Fibroblast of villous mesenchyme (primary cell): ENCODE measurements at places on chromosomes 2 and 18. TPM values are rescaled to one million over a fixed set of nuclear protein-coding genes. Genes with fewer than 3 reads are reported as not detected.

- peak; percentile 2 for DNase-seq
Observed at GRCh38 chr2:161576421-161576820, 47.8 kb upstream of the SLC4A10 start.

DNA sequence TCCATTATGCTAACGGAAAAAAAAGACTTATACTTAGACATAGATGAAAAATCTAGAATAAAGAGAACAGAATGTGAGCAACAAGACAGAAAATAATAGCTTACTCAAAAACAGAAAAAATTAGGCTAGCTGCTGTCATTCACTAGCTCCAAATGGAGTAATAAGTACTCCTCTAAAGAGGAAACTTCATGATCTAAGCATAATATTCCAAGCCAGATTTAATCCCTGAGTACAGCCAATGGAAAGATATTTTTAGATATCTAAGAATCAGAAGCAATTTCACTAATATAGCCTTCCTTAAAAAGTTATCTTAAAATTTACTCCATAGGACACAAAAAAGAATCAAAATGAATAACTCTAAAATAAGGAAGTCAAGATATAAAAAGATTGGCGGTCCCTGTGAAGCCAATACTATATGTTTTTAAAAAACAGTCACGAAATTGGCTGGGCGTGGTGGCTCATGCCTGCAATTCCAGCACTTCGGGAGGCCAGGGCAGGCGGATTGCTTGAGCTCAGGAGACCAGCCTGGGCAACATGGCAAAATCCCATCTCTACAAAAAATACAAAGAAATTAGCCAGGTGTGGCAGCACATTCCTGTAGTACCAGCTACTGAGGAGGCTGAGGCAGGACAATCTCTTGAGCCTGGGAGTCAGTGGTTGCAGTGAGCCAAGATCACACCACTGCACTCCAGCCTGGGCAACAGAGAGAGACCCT lies 123.2 kb upstream of the BCL2L11 start:
- no peak for DNase-seq

DNA sequence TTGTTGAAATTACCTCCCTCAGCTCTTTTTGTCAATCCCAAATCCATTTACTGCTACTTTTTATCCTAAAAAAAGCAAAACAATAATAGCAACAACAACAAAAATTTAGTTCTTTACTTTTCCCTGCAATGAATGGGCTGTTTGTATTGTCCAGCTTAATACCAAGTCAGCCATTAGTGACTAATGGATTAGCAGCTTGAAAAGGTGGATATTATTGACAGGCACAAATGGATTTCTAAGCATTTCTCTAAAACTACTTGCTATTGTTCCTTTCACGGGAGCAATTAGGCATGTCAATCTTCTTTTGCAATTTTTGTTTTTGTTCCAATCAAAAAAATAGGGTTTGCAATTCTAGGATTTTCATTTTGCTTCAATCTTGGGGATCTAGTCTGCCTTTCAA lies 32.1 kb upstream of the SPAG16 start:
- DNase-seq, result no peak

TFCP2L1 gene
- not detected in 2 replicates for total RNA-seq

DNA sequence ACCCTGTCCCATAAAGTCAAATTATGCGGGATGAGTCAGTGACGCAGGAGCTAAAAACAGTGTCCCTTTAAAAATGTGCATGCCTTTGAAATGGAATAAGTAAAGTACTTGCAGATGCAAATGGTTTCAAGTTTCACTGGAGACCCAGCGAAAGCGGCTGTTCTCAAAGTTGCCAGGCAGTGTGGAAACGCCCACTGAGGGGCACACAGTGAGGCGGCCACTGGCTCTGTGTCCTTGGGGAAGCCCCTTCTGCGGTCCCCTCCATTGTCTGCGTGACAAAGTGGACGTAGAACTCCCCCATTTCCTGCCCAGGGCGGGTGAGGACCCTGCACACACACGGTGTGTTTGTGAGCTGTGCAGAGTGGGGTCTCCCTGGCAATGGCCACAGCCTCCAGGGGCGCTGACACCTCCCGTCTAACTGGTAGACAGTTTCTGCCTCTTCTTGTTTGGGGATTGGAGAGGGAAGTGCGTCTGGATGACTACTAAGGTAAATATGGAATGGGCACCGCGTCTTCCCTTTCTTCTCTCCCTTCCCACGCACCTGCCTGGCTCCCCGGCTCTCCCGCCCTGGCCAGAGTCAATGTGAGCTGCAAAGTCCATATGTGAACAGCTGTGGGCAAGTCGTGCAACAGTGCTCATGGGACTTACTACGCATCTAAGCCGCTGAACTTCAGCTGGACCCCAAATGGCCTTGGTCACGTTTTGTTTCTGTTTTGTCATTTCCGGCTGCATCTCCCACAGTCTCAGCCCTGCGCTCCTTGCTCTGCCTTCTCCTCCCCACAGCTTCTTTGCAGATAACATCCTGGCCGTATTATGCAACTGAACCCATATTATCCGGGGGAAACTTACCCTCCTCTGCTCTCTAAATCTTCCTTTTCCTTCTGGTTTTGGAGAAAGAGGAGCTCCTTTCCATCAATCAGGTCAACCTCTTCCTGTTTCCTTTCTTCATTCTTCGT lies 33.7 kb upstream of the ZNF516 start:
- DNase-seq, result peak; percentile 86

DNA sequence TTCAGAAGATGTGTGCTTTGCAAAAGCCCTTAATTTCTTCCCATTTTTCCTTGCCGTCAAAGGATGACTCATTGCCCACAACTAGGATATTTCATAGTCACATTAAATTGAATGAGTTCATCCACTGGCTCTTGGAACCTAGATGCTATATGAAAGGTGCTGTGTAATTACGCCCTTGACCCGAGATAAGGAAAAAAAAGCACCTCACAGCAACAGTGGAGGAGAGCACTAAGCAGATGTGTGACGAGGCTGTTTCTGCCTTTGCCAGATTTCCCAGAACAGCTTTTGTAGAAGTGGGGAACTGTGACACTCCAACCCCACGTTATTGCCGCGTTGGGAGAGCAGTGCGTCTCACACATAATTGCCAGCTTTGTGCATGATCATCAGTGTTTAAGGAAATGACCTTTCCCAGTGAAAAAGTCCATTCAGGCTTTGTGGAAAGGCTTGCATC lies 33.3 kb upstream of the TMEM87B start:
- peak; percentile 21 for DNase-seq

- DNase-seq, result peak; percentile 32
Observed at GRCh38 chr18:2961821-2962220, 51.1 kb downstream of the LPIN2 start.

- DNase-seq, result no peak
Observed at GRCh38 chr2:206520450-206520849, 77.1 kb downstream of the ADAM23 start.

DNA sequence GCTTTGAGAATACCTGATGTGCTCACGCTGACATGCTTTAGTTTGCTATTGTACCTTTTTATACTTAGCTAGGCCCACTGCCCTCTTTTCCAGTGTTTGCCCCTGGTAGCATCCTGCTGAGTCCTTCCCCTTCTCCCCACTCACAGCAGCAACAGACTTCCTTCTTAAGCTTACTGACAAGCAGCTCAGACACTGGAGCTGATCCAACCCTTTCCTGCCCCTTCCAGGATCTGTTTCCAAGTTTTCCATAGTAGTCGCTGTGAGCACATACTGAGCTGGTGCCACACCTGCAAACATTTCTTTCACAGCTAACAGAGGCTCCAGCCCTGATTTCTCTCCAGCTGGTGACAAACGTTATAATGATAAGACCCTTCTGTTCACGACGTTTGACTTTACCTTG lies 991.4 kb upstream of the CELF4 start:
- DNase-seq, result no peak

DUSP19 gene
- 1.6 and 5.6 TPM in 2 replicates for total RNA-seq

DNA sequence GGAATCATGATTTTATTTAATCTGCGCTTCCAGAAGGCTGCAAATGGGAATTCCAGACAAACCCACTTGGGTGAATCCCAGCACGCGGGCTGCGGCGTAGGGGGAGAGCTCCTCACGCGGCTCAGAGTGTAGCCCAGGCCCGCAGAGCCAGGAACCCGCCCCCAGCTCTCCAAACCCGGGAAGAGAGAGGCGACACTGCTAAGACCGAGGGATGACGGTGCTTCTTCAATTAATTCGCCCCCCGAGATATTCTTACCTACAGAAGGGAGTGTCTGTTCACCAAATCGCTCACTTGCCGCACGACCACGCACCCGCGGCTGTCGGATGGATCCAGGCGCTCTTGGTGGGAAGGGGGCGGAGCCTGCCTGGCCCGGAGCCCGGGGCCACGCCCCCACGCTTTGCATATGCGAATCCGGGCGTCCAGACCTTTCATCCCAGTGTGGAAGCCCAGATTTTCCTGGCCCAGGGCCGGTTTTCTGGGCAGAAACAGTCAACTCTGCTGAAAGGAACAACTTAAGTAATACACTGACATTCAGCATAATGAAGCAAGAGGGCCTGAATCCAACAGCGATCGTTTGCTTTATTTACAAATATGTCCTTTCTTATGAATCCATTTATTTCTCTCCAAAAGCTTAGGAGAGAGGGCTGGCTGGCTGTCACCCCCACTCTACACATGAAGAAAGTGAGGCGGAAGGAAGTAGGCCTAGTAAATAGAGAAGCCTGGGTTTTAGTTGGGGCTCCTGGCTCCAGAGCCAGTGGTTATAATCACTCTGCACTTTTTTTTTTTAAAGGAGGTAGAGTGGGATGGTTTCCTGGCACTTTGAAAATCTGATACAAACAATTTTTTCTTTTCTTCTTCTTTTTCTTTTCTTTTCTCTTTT lies at the start of gene SLC19A3:
TSS of gene SLC19A3 (minus strand) at position 342 of the 881 bp plus-strand sequence. CDS start 15,710 bp downstream, outside the sequence.
- peak; percentile 91 for DNase-seq

DNA sequence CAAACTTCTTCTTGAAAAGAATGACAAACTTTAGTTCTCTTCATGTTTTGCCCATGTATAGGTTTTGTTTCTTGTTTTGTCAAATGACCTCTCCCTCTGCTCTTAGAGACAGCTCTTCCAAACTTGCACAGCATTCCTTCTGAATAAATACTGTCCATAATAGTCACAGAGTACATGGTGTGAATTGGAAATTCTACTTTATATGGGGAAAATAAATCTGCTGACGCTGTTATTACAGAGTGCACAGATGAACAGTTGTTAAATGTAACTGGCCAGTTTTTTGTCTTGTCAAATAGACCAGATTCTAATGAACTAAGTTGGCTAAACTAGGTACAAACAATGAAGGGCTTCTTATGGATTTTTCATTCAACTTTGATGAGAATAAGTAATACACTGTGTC lies 115.8 kb upstream of the DTNA start:
- DNase-seq, result no peak

GRCh38 chr18:40041951-40042350 lies 1913.1 kb upstream of the PIK3C3 start:
- no peak for DNase-seq

DNA sequence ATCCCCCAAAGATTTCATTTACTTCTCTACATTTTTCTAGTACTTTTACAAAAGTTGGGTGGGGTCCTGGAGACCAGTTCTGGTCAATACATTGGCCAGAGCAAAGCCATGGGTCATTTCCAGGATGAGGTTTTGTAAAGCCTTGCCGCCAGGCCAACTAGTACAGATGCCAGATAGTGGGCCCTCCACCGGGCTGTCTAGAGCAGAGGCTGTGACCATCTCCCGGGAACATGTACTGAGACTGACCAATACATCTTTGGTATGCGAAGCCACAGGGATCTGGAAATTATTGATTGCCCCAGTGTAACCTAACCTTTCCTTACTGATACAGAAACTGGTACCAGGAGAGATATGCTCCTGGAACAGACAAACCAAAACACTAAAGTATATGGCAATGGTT lies 599.2 kb downstream of the ADCYAP1 start:
- no peak for DNase-seq

DNA sequence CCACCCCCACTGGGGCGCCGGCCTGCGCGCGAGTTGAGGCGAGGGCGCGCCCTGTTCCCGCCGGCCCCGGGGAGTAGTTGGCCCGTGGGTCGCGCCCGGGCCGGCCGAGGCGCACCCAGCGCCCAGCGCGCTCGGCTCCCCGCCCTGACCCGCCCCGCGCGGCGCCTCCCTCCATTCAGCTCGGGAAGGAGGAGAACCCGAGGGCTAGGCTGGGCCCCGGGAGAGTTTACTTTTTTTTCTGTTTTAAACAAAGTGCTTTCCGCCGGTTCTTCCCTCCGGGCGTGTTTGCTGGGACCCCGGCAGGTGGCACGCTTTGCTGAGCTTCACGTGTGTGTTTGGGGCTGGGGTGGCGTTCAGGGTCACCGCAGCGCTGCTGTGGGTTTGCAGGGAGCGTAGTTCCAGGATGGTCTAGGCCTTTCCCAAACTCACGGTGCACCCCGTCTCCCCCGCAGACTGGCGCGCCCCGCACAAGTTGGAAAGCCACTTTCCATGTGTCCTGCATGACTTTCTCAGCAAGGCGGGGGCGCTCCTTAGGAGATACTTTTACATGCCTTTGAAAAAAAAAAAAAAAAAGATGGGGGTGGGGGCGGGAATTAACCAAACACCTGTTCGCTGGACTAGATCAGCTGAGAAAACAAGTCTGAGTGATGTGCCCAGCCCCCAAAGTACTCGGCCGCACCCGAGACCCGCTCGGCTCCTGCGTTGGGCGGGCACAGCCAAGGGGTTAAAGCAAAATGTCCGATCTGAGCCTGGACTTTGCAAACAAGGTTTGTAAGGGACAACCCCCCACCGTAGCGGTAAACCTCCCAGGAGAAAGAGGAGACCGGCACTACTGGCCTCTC lies 825 bp downstream of the ITGA6 start:
- peak; percentile 17 for DNase-seq

DNA sequence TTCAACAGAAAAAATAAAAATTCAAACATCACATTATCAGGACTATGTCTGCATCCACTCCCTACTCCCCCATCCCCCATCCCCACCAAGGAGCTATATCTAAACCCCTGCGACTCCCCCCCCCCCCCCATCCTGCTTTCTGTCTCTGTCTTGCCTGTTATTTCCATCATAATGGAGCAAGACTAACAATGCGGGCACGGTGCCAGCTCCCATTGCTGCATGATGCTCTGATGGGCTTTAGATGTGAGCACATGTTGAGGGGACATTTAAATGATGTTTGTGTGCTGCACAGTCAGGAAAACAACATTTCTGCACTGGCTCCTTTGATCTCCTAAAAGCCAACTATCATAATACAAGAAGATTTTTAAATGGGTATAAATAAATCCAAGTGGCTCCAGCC lies 644.2 kb upstream of the SETBP1 start:
- DNase-seq, result no peak

ASXL3 gene
- total RNA-seq, result under 0.01 and 0.64 TPM in 2 replicates

TGFA gene
- not detected in 2 replicates for total RNA-seq

GRCh38 chr2:174692256-174692919 lies 71.9 kb downstream of the CHRNA1 start:
- no peak for DNase-seq

FAM110C gene
- total RNA-seq, result not detected in 2 replicates

HOXD12 gene
- not detected in 2 replicates for total RNA-seq

DNA sequence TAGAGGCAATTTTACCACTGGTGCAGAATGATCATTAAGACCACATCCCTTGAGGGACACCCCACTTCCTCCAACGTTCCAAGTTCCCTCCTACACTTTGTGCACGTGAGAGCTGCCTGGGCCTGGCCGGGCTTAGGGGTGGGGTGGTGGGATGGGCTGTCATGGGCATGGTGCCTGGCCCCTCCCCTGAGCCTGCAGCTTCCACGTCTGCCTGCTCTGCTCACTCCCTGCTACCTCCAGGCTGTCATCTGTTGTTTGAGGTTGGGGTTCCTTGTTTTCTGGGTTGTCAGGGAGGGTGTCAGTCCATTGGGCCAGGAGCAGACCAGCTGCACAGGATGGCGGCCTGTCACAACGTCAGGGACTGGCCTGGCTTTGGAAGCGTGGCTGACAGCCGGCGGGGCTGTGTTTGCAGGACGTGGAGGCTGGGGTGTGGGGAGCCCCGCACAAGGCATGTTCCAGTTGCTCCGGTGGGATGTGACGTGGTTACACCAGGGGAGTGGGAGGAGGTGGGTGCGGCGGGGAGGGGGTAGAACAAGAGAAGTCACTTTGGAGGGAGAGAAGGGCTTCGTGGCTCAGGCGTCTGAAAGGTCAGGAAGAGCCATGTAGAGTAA lies 72.3 kb downstream of the RTP5 start:
- DNase-seq, result no peak

- DNase-seq, result peak; percentile 87
Observed at GRCh38 chr2:238287737-238288649, at the start of gene PER2. Gene PER2 (minus strand): TSS chr2:238288610. CDS start chr2:238277936, 10,674 bp downstream.
